ENCODE measurements at places on chromosomes 12 and 14. TPM values are rescaled to one million over a fixed set of nuclear protein-coding genes. Genes with fewer than 3 reads are reported as not detected.

The RD3L gene
- total RNA-seq: not detected

The MYL2 gene
- not detected for total RNA-seq

The CACNA2D4 gene
- total RNA-seq: 23.0 TPM

The TOMM20L gene
- not detected for total RNA-seq

The KIAA0586 gene
- 40.6 TPM for total RNA-seq

The LALBA gene
- not detected for total RNA-seq

GRCh38 chr12:66071549-66071948 lies 59.0 kb downstream of the LLPH start:
- ATAC-seq: no peak

DNA sequence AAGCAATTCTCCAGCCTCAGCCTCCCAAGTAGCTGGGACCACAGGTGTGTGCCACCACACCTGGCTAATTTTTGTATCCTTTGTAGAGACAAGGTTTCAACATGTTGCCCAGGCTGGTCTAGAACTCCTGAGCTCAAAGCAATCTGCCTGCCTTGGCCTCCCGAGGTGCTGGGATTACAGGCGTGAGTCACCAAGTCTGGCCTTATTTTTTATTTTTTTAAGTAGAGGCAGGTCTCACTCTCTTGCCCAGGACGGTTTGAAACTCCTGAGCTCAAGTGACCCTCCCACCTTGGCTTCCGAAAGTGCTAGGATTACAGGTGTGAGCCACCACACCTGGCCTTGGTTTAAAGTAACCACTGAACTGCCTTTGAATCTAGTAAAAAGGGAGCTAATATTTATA lies 56.8 kb downstream of the SPPL3 start:
- ATAC-seq: no peak

DNA sequence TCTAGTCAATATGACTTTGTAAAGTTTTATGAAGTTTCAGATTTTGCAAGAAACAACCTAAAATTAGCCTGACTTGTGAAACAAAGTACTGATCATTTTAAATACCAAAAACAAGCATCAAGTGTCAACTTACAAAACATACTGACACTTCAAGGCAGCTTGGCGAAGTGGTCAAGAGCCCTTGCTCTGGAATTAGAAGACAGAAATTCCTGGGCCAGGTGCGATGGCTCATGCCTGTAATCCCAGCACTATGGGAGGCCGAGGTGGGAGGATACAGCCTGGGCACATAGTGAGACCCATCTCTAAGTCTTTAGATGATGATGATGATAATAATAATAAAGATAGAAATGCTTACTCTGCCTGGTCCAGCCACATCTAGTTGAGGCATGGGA lies 45.4 kb upstream of the NR2C1 start:
- ATAC-seq: no peak

- no peak for ATAC-seq
These were observed 485.5 kb downstream of the BCL11B start for GRCh38 chr14:98786456-98786855.

GRCh38 chr12:88570103-88570502 lies 10.2 kb downstream of the KITLG start:
- no peak for ATAC-seq

GRCh38 chr12:80412343-80412953 lies 31.6 kb upstream of the PTPRQ start:
- ATAC-seq: no peak

DNA sequence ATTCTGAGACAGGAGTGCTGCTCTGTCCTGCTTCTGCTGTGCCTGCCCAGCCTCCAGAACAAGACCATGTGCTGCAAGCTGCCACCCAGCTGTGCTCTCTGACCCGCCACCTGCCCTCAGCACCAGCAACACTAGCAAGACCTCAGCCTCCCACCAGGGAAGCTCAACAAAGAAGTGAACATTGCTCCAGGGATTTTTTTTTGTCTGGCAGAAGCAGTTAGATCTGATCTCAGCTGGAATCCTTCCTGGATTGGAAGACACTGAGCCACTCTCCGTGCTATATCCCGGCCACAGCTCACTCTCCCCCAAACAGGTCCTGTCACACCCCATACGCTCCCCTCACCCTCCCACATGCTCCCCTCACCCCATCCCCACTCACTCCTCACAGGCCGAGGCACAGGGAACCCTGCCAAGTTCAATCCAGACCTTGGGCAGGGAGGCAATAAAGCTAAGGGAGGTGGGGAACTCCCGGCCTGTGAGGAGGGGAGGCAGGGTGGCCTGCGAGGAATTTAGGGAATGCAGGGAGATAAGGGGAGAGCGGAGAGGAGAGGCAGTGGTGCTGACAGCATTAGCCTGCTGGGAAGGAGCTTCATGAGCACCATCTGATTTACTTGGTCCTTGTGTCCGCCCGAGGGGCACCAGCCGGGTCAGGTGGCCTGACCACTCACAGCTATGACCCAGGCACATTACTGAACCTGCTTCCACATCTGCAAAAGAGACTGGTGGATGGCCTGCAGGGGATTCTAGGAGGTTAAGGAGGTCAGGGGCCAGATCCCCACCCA lies 29.7 kb downstream of the CCDC85C start:
- ATAC-seq: no peak

DNA sequence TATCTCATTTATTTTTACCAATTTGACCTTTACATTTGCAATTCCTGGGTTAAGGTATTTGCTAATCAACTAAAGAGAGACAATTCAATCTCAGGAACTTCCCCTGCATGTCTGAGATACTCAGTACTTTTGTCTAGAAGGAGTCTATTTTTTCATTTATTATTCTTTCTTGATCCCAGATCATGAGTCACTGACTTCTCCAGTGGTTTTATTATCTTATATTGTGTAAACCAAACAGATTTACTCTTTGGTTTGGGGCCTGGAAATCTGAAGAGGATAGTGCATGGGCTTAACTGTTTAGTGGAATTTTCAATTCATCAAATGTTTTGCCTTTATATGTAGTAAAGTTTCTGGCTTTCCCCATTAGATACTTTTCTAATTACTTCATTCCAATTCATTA lies 185.4 kb downstream of the ALG10B start:
- no peak for ATAC-seq

DNA sequence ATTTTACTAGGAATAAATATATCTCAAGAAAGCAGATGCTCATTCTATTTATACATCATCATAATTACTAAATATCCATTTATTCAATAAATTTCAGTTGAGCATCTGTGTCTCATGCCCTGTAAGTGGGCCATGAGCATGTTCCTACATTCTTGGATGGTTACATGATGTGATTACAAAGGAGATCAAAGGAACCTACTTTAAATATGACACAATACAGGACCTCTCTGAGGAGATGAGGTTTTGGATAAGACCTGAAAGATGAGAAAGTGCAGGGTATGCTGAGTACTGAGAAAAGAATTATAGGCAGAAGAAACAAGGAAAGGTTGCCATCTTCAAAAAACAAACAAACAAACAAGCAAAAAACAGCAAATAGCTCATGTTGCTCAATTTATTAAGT lies 105.4 kb upstream of the CNTN1 start:
- ATAC-seq: no peak

DNA sequence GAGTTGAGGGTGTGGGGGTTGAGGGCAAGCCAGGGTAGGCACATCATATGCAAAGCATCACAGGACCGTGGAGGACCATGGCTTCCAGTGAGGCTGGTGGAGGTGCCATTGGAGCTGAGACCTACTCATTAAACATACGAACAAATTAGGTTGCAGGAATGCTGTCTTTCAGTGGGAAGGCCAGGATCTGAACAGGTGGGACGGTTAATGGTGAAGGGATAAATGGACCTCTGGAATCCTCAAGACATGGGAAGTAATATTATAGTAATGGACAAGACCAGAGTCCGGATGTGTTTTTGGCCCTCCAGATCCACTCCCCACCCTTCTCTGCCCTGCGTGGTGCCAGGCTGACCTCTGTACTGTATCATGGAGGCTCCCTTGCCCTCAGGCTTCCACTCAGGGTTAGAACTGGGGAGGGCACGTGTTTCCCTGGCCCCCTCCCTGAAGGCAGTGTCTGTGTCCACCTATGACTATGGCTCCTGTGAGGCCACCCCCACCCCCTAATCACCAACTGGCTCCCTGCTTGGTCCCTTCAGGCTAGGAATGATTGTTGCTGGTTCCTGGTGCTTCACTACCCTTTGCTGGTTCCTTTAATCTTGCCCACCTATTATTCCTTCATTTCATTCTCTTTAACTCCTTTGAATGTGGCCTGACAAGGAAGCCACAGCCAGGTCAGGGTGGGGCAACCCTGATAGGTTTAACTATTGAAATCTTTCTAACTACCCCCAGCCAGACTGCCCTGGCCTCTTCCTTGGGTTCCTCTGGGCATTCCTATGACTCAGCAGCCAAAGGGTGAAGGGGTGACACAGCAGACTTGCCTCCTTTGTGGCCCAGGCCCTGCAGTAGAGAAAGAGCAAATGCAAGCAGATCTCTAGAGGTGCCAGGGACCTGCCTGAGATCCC lies 10.7 kb downstream of the DHRS2 start:
- ATAC-seq: peak; percentile 35

GRCh38 chr12:11810206-11810545 lies 160.7 kb downstream of the ETV6 start:
- no peak for ATAC-seq

- ATAC-seq: peak; percentile 51
These were observed 56.5 kb downstream of the WASHC4 start for GRCh38 chr12:105164068-105164467.

DNA sequence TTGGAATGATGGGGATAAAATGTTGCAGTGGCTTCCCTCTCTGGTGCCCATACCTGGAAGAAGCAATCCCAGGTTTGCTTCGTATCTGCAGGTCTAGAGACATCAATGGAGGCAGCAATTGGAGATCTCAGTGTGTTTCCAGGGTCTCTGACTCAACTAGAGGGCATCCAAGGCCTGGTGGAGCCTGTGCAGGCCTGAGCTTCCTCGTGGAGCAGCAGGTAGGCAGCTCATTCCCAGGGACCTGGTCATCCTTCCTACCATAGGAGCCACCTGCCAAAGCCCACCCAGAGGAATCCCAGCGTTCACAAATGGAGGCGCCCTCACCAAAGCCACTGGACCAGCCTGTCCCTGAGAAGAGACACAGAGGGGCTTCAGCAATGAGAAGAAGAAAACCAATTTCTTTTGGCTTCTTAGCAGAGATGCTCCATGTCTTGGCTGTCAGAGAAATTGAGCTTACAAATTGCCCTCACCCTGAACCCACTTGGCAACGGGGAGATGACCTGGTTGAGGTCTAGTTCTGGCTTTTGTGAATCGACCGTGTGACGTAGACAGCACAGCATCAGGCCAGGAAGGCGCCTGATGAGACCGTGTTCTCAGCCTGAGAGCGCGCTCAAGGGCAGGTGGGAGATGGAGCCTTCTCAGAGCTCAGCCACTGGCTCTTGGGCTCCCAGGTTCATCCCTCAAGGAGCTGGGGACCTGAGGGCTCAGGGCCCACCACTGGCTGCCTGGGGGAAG lies 283.6 kb downstream of the DPF3 start:
- no peak for ATAC-seq

DNA sequence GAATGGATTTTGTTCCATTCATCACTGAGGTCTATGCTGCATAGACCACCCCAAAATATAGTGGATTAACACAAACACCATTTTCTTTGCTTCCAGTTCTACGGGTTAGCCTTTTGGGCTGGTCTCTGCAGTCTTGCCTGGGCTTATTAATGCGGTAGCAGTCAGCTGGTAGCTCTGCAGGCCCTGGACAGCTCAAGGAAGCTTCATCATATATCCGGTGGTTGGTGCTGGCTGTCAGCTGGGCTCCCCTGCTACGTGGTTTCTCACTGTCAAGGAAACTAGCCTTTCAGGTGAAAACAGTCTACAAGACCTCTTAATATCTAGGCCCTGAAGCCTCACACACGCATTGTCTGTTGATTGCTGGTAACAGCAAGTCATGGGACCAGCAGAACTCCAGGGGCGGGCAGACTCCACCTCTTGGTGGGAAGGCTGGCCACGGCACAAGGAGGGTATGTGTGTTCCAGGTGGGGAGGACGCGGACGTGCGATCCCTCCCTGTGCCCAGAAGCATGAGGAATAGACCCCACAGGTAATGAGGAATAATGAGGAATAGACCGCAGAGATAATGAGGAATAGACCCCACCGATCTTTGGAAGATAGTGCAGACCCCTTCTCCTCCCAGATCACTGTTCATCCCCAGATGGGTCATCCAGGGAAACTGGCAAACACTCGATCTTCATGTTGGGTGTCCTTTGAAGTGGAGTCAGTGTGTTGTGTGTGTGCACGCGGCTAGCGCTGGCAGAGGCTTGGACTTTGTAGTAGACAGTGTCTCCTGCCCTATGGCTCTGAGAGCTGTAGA lies 13.3 kb downstream of the TSPAN9 start:
- no peak for ATAC-seq

GRCh38 chr12:6647083-6647604 lies at the start of gene ACRBP:
ACRBP (minus strand) TSS chr12:6647432; CDS start chr12:6647366, 66 bp downstream.
- ATAC-seq: peak; percentile 47

DNA sequence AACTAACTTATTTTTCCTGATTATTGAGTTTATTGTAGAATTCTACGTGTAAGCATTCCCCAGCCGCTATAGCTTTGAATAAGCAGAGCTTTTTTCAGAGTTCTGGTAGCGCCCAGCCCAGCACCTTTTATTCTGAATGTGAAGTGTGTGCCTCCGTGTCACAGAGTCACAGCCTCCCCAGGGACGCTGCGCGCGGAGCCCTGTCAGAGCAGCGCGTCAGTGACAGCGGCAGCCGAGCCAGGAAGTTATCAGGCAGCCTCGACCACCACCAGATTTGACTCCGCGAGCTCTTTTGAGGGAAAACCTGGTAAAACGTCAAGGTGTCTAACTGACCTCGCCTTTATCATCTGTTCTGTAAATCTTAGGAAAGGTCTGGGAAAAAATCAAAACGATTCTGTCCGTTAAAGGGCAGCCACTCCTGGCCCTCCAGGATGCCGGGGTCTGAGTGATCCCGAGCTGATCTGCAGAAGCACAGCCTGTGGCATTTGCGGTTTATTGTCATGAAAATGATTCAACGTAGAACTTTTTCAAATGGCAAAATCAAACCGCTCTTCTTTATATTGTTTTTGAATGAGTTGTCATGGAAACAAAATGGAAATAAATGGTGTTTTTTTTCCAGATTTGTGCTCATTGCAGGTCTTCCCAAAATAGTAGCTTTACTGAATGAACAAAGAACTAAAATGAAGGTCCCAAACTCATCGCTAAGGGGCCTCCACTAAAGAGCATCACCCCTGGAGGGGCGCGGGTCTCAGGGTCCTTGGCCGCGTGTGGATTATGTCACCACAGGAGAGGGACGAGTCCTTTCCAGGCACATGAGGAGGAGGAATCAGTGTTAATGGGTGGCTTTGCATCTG lies 43.1 kb upstream of the MMP17 start:
- ATAC-seq: no peak

DNA sequence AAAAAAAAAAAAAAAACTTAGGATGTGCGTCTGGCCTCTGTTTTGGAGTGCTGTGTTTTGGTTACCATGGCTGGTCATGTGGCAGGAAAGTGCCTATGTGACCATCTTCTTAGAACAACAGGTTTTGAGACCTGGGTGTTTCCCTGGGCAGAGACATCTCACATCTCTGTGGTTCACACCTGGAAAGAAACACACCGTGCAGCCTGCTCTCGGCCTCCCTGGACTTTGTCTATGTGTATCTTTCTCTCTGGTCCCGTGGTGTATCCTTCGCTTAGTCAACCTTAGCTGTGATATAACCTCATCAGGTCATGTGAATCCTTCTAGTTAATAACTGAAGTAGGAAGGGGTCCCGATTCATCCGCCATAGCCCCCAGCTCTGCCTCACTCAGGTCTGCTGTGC lies 22.6 kb downstream of the ACADS start:
- ATAC-seq: peak; percentile 16
